ENCODE measurements at places on chromosomes 2 and 18.

DNA sequence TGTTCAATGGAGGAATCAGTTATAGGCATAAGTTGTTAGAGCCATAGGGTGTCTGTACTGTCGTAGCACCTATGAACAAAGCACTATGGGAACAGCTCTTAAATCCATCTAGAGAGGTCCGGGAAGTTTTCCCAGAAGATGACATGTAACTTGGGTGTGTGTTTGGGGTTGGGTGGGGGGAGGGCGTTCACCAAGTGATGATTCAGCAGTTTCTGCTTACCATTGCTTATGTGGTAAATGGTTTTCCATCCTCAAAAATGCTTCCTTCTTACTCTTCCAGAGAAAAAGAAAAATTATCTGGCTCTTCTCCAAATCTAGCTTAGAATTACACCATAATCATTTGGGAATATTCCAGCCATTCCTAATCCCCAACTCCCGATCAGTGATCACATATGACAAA lies 361.1 kb upstream of the ZNF521 start:
- DNase-seq, result no peak

GRCh38 chr2:165191096-165191728 lies 12.6 kb downstream of the SCN3A start:
- DNase-seq, result peak; percentile 2

DNA sequence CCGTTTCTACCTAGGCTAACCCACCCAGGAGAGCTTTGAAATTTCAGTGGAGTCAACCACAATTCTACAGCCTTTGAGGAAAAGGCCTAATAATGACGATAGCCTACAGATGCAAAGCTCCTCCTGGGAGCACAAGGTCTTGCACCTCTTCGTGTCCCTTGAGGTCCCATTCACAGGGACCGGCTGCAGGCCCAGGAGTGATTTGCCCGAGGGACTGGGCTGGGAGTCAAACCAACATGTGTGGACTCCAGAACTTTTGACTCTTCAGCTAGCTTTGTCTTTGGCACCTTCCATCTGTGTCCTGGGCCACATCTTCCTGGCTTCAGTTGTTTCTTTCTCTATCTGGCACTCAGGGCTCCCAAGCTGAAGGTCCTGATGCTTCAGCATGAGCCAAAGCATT lies 76.5 kb downstream of the SMAD7 start:
- no peak for DNase-seq

DNA sequence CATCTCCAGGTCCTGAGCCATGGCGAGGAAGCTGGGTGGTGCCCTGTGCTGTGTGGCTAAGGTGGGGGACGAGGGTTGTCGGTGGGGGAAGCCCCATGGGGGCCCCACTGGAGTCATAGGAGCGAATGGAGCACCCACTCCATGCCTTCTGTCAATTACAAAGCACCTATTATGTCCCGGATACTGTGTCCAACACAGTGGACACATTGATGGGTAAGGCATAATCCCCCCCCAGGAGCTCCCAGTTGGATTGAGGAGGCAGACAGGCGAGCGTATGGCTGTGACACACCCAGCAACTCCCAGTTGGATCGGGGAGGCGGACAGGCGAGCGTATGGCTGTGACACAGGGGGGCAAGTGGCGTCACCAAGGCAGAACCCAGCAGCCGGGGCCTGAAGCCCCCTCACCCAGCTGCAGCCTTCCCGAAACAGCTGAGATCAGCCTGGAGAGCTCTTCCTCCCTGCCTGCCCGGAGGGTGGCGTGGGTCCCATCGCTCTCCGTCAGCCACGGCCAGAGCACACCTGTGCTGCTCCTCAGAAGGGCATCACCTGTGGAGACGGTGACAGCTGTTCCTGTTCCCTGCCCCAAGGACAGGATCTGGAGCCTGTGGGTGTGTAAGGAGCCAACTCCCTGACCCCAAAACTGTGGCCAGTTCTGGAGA lies 69.6 kb downstream of the HPCAL1 start:
- no peak for DNase-seq

- DNase-seq, result no peak
These were observed 122.5 kb downstream of the PLEKHM3 start for GRCh38 chr2:207902821-207903220.

DNA sequence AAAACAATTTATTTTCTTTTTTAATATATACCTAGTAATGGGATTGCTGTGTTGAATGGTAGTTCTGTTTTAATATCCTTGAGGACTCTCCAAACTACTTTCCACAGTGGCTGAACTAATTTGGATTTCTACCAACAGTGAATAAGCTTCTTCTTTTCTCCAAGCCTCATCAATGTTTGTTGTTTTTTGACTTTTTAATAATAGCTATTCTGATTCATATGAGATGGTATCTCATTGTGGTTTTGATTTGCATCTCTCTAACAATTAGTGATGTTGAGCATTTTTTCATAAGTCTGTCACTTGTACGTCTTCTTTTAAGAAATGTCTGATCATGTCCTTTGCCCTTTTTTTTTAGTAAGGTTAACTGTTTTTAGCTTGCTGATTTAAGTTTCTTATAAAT lies 863.3 kb downstream of the CNTNAP5 start:
- no peak for DNase-seq

DNA sequence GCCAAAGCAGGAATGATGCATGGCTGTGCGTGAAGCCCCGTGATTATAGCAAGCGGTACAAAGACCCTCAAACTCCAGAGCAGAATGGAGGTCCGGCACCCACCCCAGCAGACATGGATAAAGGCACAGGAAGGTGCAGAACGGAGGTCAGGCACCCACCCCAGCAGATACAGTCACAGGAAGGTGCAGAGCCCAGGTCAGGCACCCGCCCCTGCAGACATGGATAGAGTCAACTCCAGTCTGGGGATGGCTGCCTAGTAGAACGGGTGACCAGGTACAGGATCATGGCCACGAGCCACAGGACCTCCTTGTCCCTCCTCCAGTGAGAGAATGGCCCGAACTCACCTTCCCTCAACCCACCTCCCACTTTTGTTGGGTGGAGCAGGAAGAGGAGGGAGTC lies 318.3 kb upstream of the SALL3 start:
- DNase-seq, result no peak

DNA sequence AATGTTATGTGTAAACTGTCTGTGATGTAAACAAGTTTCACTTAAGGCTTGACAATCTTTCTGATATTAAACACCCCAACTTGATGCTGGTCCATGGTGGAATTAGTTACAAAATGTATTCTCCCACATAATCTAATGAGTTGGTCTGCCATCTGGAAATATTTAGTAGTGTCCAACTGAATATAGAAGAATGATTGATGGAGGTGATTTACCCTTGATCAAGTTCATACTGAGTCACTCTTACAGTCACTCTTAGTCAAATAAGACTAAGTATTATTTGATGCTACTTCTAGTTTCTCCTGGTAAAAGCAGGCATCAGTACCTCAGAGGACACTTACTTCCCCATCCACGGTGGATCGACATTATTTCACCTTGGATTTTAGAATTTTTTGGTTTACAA lies 198.1 kb downstream of the SATB2 start:
- DNase-seq, result no peak

DNA sequence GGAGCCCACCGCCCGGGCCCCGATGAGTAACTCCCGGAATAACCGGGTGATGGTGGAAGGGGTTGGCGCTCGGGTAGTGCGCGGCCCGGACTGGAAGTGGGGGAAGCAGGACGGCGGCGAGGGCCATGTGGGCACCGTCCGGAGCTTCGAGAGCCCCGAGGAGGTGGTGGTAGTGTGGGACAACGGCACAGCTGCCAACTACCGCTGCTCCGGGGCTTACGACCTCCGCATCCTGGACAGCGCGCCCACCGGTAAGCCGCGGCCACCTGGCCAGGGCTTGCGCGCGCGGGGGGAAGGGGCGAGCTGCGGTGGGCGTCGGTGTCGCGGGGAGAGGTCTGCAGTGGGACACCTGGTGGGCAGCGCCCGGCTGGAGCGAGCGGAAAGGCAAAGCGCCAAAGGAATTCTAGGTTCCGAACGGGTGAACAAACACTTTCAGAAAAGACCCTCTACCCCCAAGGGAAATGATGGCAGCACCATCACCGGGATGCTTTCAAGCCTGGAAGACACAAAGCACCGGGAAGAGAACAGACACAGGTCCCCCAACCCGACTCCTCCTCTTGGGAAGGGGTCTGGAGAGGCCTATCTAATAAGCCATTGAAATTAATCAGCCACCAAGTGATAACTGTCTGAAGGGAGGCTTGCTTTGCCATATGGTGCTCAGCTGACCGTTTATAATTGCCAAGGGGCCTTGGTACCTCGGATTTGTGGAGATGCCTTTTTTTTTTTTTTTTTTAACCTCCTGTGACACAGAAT lies 1.1 kb downstream of the MIB1 start:
- DNase-seq, result peak; percentile 29

- DNase-seq, result no peak
These were observed 167.9 kb downstream of the TCF4 start for GRCh38 chr18:55419947-55420664.

GRCh38 chr18:49849331-49850217 lies 36.2 kb upstream of the ACAA2 start:
- peak; percentile 99 for DNase-seq

DNA sequence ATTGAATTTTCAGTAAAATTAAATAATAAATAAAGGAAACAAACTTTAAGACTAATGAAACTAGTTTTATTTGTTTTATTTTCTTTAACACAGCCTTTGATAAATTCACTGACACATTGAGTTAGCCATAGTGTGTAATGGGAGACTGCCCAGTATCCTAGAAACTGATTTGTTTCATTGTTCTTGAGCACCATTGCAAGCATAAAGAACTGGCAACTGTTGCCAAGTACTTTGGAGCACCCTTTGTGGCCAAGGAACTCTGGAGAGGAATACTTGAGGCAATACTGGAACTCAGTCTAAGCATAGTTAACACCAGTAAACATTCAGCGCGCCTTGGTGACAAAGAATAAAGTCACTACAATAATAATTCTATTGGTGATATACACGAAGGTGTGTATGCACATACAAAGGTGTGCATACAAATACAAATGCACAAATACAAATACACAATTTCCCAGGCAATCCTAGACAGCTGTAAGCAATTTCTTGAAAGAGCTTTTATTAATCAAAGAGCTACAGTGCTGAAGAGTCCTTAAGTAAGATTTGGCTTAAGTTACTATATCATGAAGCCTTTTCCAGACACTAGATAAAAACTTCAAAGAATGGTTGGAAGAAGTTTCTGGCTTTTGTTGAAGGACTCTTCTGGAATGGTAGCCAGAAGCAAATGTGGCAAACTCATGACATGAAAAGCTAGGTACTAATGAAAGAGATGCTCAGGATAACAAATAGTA lies 1371.2 kb downstream of the LRP1B start:
- DNase-seq, result no peak

GRCh38 chr2:74103763-74104162 lies 43.9 kb downstream of the BOLA3 start:
- DNase-seq, result no peak

GRCh38 chr18:33372442-33372841 lies 68.1 kb downstream of the CCDC178 start:
- peak; percentile 3 for DNase-seq

DNA sequence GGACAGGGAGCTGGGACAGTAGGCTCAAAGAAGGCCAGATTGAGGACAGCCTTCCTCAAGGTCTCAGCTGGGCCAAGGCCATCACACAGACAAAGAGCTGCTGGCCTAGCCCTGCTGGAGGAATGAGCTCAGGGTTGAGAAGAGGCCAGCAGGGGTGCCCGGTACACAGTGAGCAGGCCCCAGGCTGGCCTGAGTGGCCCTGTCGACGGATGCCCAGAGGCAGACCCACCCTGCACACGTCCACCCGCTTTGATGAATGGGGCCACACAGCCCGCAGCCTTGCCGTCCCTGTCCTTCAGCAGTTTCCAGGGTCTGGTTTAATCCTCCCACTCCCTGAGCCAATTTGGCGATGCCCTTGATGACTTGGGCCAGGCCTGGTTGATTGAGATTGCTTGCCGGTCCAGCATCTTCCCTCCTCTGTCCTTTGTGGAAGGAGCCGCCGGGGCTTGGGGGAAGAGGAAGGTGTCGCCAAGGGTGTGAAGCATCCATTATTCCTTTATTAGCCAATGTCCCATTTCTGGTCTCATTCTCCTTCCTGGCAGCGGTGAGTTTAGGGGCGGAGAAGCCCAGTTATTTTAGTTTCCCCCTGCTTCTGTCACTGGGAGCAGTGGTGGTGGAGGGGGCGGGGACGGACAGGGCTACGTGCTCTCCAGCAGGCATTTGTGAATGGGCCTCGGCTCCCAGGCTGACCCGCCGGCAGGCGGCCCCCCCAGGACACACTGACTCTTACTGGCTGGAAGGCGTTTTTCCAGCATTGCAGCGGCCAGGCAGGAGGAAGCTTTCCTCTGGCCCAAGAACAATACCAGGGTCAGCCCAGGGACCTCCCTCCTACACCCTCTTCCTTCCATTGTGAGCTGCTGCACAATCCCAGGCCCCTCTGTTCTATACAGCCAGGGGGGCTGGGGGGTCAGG lies 141.8 kb downstream of the CTIF start:
- DNase-seq, result no peak

DNA sequence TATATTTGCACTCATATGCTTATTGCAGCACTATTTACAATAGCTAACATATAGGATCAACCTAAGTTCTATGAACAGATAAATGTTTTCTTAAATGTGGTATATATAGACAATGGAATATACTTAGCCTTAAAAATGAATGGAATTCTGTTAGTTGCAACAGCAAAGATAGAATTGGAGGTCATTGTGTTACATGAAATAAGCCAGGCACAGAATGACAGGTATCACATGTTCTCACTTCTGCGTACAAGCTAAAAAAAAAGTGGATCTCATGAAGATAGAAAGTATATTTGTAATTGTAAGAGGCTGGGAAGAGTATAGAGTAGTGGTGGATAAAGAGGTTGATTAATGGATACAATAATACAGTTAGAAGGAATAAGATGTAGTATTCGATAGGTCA lies 255.5 kb upstream of the SETBP1 start:
- no peak for DNase-seq

DNA sequence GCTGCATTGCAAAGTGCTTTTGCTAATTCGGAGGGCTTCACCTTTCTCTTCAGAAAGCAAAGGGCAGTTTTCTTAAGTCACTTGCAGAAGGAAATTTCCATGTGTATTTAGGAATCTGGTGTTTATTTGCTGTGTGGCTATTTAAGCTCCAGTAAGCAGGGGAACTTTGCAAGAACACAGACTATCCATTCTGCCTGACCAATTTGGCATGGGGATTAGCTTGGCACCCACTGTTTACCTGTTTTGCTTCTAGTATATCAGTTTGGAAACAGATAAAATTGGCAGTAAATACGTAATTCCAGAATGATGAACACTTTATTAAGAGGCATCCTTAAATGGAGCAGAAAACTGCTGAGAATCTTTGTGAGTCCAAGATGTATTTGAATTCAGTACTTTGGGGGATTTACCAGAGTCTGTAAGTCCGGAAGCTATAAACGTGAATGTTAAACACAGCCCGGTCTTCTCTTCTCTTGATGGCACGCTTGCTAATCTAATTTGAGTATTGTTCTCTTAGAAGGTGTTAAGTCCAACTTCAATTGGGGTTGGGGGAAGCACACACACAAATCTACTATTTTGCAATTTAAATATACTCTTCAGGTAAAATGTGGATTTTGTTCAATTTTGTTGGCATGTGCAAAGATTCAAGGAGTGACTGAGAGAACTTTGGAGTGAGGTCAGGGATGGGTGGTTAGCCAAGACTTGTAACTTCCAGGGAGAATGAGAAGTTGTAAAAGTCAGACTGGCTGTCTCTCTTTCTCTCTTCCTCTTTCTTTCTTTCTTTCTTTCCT lies 650 bp downstream of the ACKR3 start:
- no peak for DNase-seq

- no peak for DNase-seq
These were observed 68.1 kb downstream of the PARD6G start for GRCh38 chr18:80178935-80179818.

- DNase-seq, result no peak
These were observed 40.1 kb downstream of the CDC42EP3 start for GRCh38 chr2:37631292-37631691.

Data from HT1080 (cell line).